ENCODE measurements at places on chromosomes 5 and 9. TPM values are rescaled to one million over a fixed set of nuclear protein-coding genes. Genes with fewer than 3 reads are reported as not detected.

CTNND2 gene
- not detected for total RNA-seq

RANBP17 gene
- not detected for total RNA-seq

CNTNAP3 gene
- total RNA-seq: not detected

CCNJL gene
- total RNA-seq: not detected

BRINP1 gene
- not detected for total RNA-seq

HK3 gene
- total RNA-seq: 0.21 TPM

TXNDC8 gene
- not detected for total RNA-seq

FBN2 gene
- not detected for total RNA-seq

KLF9 gene
- total RNA-seq: 16.5 TPM

FYB1 gene
- 93.7 TPM for total RNA-seq

SNAPC4 gene
- 28.0 TPM for total RNA-seq

LCN15 gene
- total RNA-seq: not detected

SPATA31C1 gene
- total RNA-seq: not detected

HMCN2 gene
- not detected for total RNA-seq

CATSPER3 gene
- total RNA-seq: 0.64 TPM

SLF1 gene
- total RNA-seq: 13.7 TPM

CD74 gene
- total RNA-seq: 325 TPM

CDKN2B-AS1 gene
- 0.42 TPM for total RNA-seq

DBH gene
- total RNA-seq: not detected

GFM2 gene
- 37.9 TPM for total RNA-seq

SLC6A18 gene
- not detected for total RNA-seq
